ENCODE measurements at places on chromosomes 1 and 21.

- DNase-seq, result no peak
Measured at GRCh38 chr1:161001525-161001924, 19.4 kb downstream of the F11R start.

DNA sequence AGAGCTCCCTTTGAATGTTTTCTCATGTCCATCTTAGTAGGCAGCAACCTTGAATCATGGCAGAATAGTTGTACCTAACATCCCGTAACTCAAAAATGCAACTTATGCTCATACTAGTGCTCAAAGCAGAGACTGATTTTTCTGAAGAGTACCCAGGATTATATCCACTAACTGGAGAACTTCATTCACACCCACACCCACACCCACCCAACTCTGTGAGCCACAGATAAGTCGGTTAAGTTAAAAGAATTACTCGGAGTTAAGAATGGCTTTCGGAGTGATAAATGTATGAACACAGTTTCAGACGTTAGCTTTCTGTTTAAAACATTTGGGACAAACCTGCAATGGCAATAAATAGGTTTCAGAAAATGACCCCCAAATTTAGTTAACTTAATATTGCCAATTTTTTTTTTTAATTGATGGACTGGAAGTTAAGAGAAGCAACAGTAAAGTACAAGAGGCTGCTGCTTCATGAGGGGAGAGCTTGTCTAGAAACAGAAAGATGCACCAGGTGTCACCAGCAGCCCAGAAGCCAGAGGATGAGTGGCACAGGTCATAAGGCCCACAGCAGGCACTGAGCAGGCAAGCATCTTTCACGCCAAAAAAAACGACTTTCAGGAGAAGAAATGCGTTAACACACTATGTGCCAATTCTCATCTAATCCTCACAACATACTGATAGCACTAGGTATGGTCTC is 48.4 kb upstream of the C1orf198 start:
- no peak for DNase-seq

DNA sequence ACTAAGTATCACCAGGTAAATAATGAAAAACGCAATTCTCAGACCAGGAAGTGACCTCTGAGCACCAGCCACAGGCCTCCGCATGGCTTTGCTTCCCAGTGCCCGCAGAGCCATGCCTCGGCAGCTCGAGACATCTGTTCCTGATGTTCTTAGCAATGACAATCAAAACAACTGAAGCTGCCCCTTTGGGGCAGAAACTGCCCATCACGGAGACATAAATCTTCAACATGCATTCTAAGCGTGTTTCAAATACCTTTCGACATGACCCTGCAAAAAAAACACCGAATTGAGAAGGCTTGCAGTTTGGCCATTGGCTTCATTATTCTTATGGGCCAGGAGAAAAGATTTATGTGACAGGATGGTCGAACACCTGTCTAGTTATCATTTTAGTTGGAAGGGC is 5.8 kb upstream of the RAP1GAP start:
- no peak for DNase-seq

DNA sequence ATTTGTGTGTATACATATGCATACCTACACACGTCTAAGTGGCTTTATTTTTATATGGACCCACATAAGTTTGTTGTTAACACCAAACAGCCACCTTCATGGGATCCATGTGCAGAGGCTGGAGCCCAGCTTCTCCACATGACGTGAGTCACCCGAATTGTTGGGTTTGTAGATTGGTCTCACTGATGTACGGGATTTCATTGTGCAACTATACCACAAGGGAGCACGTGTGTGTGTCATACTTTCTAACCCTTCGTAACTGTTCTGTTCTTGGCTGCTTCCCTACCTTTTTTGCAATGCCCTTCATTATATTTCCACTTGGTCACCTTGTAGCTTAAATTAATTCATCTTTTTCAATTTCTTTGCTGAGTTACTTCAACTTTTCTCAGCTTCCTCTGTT is 21.0 kb downstream of the SPRTN start:
- no peak for DNase-seq
